ENCODE measurements at places on chromosomes 12 and 14.

DNA sequence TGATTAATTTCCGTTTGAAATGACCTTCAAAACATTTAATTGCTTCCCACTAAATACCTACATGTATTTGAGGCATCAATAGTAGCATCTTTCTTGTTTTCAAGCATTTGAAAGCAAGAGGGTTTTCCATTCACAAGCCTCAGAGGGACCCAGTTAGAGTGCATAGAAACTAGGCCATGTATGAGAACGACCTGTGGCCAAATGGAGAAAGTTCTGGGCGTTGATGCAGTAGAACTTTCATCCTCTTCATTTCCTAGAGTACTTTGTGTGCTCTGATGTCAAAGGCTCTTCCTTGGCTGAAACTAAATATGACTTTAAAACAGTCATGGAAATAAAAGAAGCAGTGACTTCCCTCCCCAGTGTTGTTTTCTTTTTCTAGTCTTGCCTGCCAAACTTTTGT is 944 bp upstream of the DHRS7 start:
- DNase-seq: no peak

DNA sequence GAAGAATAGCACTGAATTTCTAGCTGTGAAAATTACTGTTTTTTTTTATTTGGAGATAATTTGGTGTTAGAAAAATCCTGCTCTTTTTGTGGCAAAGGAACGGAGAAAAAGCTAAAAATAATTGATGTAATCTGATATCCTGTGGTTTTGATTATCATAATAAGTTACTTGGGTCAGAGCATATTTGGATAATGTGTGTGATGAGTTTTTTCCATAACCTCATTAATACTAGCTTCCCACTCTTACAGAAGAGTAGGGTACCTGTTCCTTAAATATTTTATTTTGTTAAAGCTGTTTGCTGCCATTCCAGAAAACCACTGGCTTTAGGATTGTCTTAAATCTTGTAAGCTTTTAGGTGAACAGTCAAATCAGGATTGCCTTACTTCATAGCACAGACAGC is 4.7 kb downstream of the PSMC6 start:
- no peak for DNase-seq

DNA sequence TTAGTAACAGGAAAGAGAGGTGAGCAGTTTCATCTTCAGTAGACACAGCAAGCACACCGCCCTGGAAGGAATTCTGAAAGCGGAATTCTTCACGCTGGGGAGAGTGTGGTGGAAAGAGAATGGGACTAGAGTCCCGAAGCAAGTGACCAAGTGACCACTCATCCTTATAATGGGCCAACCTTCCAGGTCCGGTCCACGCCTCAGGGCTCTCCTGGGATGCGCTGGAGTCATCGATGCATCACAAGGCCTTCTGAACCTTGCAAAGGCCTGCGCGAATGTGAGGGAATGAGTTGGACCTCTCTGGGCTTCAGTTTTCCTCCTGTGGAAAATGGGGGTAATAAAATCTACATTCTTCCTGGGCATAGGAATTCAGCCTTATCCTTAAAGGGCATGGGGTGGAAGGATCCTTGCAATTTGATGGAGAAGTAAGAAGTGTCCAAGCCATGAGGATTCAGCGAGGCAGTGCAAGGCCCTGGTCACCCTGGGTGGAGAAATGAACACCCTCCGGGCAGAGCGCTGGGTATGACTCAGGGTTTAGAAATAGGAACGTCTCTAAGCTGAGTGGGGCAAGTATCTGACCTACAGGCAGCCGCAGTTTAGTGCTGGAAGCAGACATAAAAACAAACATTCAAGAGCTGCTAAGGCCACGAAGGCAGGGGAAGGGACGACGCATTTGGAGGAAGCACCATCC is 97.7 kb downstream of the SETD3 start:
- no peak for DNase-seq

DNA sequence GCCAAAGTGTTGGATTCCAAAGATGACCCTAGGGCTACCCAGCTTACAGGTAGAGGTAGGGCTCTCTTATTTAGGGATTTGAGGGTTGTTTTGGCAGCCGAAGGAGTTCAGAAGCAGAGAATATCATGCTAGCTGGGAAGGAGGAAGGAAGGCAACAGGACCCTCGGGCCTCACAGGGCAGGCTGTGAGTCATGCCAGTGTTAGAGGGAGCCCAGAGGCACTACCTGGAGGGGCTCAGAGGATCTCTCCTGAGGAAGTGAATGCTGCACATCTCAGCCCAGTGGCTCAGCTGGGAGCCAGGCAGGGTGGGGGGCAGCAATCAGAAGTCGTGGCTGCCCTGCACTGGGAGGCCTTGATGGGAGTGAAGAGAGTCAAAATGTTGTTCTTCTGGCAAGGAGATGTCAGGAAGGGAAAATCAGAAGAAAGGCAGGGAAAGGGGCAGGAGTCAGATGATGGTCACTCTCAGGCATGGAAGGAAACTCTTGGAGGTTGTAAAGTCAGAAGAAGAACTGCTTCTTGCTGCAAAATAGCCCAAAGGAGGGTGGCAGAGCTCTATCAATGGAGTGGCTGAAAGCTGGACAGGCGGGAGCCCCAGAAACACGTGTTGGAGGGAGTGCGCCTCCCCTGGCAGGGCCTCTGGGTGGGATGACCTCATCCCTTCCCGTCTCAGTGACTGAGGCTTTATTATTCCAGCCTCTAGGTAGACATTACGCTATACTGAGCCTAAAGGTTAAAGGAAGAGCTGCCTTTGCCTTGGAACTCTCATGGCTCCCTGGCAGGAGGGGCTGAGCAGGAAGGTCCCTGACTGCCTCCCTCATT is 141.3 kb downstream of the SMOC1 start:
- no peak for DNase-seq

DNA sequence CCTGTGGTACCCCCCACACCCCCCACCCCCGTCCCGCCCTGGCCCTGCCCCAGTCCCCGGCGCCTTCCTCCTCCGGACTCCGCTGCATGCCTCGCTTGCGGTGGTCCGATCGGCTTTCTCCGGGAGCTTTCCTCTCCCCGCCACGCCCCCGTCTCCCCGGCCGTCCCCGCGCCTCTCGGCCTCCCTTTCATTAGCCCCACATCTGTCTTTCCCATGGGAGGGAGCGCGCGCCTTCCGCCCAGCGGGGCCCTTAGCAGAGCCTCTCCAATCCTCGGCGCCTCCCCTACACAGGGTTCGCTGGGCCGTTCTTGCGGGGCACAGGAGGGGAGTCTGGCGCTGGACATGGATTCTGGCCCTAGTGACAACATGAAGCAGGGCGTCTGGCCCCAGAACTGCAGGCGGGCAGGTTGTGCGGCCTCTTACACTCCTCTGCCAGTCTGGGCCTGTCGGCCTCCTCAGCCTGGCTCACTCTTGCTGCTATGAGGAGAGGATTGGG is 1.5 kb upstream of the EFS start:
- peak; percentile 79 for DNase-seq

GRCh38 chr14:85601246-85601645 is 71.3 kb downstream of the FLRT2 start:
- no peak for DNase-seq

DNA sequence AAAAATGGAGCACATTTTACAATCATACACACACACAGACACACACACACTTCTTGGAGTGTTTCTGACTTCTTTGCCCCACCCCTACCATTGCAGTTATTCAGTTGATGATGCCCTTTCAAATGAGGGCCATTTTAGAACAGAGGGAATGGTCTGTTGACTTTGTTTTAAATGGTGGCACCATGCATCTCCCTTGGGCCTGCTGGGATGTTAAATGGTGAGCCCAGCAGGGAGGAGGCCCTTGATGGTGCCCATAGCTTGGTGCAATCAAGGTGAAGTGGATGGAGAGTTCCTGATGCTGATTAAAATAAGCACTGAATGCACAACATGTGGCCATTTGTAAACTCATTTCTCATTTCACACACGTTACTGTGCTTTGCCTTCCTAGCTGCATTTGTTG is 13.3 kb downstream of the C12orf75 start:
- DNase-seq: no peak

- peak; percentile 43 for DNase-seq
Observed at GRCh38 chr14:70018713-70019211, 139.5 kb downstream of the SMOC1 start.

DNA sequence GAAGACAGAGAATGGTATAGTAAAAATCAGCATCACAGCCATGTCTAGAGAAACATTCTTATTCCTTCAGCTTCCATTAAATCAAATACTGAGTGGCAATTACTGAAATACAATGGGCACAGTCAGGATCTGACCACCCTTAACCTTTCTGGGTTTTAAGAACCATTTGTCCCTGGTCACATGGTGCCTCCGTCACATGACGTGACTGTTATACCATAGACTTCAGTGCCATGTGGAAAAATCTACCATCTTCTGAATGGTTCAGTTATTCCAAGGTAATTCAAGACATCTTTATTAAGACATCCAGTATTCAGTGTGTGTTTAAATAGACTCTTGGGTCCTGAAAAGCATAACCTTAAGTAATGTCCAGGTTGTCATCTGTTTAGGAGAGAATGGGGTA is 553.1 kb upstream of the FLRT2 start:
- no peak for DNase-seq

- no peak for DNase-seq
Observed at GRCh38 chr12:107361970-107362369, 268.6 kb upstream of the CRY1 start.

GRCh38 chr12:71787580-71787979 is 32.9 kb downstream of the RAB21 start:
- no peak for DNase-seq

DNA sequence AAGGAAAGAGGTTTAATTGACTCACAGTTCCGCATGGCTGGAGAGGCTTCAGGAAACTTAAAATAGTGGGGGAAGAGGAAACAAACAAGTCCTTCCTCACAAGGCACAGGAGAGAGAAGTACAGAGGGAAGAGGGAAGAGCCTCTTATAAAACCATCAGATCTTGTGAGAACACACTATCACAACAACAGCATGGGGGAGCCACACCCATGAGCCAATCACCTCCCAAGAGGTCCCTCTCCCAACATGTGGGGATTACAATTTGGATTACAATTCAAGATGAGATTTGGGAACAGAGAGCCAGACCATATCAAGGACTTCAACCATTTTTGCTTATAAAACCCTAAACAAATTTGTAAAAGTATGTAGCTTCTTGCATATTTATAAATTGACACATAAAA is 45.8 kb downstream of the SLCO1C1 start:
- DNase-seq: no peak

DNA sequence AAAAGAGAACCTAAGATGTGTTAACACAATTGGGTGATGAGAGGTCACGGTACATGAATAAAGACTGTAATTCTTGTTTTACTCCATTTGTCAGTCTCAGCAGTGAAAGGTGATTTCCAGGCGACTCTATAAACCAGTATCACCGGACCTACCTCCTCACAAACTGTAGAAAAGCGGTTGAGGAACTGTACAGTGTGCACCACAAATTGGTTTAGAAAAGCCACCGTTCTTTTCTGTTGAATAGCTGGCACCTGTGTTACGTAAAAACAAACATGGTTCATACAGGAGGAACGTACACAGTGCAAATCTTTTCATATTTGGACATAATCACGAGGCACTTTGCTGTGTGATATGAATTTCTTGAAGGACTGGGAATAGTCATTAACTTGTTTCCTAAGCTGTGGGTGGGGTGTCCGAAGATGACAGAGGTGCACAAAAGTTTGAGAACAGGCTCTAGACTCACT is 663 bp downstream of the WASHC3 start:
- DNase-seq: peak; percentile 19

GRCh38 chr14:23695664-23695999 is 59.5 kb downstream of the DHRS2 start:
- no peak for DNase-seq

- peak; percentile 67 for DNase-seq
Observed at GRCh38 chr12:1797011-1797901, 23.1 kb upstream of the LRTM2 start.

DNA sequence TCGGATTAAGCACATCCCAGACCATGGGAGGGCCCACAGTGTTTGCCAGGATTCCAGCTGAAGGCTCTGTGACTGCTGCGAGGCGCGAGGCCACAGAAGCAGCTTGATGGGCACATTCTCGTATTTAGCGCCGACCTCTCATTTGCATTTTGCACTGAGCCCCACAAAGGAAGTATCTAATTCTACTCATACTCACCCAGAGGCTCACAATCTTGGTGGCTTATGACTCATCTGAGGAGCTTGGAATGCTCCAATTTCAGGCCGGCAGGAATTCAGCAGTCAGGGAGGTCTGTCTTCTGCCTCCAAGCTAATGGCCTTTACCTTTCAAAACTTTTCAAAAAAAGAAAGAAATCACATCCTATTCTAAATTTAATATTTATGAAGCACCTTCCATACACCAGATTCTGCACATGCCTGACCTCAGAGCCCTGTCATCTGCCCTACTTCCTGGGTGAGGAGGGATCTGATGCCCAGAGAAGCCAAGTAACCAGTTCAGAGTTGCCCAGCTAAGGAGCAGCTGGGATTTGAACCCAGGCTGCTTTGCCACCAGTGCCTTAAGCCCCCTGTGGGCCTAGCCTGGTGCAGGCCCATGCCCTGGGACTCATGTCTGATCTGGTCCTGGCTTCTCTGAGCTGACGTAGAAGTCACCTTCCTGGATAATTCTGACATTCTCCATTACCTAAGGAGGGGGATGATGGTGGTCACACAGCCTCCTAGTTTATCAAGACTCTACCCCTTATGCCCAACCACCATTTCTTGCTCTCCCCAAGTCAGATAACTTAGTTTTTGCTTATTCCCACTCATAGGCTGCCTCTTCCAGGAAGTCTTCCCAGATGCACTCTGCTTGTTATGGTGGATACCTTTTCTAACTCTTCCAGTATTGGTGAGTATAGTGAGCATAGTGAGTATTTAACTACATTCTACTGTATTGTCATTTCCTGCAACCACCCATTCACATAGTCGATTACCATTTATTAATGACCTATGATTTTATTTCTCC is 198.9 kb downstream of the RBM19 start:
- peak; percentile 89 for DNase-seq

- DNase-seq: peak; percentile 38
Observed at GRCh38 chr12:89181271-89181920, 170.9 kb downstream of the DUSP6 start.

GRCh38 chr14:68781161-68782021 is 11.5 kb downstream of the ZFP36L1 start:
- DNase-seq: no peak

DNA sequence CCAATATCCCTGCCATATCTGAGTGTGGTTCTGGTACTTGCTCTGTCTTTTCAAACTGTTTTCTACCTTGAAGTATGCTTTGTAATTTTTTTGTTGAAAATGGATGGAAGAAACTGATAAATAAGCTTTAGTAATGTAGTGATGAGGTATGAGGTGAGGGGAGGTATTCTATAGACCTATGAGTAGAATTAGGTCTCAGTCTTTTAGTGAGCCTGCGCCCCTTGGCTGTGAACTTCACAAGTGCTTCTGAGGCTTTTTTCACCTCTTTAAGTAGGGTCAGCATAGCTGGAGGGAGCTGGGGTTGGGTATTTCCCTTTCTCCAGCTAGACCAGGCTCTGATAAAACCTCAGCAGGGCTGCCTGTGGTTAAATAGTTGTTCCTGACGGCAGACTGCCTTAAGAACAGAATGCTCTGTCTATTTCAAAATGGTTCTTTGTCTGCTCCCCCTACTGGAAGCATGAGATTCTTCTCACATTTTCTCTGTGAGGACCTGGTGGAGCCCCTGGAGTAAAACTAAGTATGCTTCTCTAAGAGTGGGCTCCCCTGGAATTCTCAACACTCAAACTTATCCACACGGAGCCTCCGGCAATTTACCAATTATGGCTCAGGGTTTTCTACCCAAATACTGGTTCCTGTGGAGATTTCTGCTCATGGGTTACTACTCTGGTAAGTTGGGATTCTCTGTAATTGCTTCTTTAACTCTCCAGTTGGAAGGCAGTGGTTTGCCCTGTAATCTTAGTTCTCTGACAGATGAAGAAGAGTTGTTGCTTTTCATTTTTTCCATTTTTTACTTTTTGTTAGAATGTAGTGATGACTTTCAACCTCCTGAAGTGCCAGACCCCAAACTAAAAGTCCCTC is 13.1 kb downstream of the KRT5 start:
- peak; percentile 79 for DNase-seq
